ENCODE measurements at places on chromosomes 2 and 18.

DNA sequence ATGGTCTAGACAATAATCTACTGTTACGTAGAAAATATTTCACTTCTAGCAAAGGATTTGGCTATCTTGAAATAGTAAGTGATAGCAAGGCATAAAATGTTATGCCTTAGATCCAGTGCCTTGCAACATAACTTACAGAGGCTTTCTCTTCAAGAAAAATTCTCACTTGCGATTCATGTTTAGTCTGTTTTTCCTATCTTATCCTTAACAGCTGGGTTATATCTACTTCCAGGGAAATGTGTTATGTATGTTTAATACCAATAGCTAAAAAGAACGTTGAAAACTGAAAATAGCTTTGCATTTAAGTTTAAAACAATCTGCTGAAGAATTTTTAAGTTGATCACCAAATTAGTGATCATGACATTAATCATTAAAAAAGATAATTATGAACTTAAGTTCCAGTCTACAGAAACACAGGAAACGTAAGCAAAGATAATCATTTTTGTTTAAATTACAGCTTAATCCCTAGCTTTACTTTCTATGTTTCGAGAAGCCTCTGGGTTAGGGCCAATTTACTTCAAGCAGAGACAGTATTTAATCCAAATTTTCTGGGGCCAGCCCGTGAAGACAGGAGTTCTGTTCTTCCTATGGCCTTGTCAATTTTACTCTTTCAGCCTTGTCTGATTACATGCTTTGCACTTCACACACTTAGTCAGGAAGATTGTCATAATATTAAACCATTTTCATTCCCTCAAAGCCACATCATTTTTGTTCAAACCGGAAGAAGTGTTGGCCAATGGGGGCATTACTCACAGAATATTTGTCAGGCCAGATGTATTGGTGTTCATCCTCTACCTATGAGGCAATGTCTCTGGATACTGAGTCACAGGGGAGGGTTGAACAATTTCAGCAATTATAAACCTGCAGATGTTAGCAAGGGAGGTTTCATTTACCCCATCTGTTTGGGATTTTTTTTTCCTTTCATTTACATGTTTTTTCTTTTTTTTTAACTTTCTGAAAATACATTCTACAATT is 1132.9 kb upstream of the ZEB2 start:
- no peak for DNase-seq

DNA sequence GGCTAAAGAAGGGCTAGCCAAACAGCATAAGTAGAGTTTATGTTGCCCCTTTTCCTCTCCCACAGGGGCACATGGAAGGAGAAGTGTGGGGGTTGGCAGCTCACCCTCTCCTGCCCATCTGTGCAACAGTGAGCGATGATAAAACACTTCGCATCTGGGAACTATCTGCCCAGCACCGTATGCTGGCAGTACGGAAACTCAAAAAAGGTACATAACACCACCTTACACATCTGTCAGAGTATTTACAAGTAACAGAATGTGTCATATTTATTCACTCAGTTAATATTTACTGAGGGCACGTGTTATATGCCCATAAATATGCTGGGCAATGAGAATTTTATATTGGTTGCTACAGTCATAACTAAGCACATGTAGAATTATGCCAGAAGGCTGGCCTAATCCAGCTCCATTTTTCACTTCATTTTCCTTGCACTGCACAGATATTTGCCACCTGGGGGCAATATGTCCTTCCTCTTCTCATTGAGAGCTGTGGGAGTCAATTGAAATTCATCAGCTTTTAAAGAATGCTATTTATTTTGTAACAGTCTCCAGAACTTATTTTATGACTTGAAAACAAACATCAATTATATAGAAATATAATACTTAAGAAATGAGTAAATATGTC is 150.6 kb downstream of the RTN4 start:
- DNase-seq = no peak

DNA sequence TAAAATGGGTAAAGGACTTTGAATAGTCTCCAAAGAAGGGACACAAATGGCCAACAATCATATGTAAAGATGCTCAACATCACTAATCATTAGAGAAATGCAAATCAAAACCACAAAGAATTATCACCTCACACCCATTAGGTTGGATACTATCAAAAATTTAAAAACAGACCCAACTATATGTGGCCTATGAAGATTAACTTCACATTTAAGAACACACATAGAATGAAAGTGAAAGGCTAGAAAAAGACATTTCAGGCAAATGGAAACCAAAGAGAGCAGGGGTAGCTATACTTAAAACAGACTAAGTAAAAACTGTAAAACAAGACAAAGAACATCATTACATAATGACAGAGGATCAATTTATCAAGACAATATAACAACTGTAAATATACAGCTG is 53.5 kb upstream of the ASPRV1 start:
- DNase-seq = no peak

DNA sequence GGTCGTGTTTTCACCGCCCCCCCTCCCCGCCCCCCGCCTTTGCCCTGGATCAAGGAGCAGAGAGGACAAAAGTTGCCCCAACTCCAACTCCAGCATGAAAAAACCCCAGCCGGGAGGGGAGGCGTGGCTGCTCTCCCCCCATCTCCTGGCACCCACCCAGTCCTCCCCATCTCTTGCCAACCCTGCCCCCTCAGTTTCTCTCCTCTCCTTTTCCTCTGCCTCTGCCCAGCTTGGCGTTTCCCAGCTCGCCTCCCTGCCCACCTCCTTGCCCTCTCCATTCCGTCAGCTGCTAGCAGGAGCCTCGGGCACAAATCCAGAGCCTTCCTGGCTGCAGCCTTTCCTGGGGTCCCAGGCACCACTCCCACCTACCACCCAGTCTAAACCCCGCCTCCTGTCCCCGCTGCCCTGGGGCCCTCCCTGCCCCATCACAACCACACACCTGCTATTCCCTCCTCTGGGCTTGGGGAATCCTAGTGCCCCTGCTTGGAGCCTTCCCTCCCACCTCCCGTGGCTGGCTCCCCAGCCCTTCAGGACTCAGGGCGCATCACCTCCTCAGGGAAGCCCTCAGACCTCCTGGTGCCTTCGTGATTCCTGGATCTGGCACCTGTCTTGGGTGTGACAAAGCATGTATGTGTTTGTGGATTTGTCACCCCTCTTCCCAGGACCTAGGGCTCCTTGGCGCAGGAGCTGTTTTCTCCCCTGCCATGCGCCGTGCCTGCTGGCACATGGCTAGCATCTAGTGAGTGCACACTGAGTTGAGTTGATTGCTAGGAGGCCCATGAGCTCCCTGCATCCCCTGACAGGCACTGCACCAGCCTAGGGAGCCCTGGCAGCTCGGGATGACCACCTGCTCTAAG is 209.1 kb downstream of the TFCP2L1 start:
- no peak for DNase-seq

DNA sequence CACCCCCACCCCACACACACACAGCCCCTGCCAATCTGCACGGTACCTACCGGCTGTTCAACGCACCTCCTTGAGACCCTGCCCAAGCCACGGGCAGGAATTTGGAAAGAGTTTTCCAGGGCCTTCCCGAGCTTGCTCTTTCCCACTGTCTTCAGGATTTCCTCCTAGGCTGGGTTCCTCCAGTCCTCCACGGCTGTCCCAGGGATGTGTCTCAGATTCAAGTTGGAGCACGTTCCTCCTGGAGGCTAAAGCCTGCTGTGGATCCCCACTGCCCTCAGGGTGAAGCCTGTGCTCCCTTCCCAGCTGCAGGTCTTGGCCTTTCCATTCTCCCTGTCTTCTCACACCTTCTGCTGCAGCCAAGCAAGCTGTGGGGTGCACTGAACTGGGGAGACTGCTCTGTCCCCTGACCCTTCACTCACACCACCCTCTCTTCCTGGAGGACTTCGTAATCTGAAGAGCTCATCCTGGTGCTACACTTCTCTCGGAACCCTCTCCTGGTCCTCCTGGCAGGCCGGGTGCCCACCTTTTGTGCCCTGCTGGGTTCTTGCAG is 54.9 kb upstream of the HS6ST1 start:
- peak; percentile 18 for DNase-seq

- DNase-seq = no peak
These were observed 315.3 kb downstream of the CYP26B1 start for GRCh38 chr2:71832388-71832787.

DNA sequence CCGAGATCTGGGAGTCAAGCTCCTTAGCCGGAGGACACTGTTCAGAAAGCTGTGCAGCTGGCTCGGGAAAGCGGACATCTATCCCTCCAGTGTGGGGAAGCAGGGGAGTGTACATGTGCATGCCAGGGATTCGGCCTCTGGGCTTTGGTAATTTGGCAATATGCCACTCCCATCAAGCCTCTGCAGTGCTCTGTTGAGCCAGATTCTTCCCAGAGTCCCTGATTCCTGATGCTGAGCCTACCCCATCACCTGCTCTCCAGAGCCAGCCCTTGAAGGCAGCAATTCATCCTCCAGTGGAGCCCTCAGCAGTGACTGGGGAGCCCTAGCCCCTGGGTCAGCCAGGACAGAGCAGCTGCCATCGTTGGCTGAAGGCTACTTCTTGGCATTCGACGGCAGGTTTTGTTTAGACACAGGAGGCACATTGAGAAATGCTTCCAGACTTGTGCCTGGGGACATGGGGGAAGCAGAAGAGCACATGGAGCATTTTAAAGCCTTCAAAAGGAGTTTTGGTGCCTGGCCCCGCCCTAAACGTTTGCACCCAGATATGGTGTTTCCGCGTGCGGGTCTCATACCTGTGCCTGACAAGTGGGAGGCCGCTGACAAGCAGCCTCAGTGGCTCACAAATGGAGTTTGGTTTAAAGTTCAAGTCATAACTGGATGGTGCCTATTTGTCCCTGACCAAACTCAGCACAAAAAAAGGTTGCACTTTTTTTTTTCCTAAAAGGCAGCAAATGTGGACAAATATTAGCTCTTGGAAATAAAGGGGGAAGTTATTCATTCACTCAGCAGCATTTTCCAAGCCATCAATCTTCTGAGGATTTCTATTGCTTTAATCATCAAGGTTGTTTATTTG is 272.8 kb downstream of the CYRIA start:
- DNase-seq = no peak

GRCh38 chr2:197170208-197170607 is 140.4 kb downstream of the ANKRD44 start:
- DNase-seq = no peak

DNA sequence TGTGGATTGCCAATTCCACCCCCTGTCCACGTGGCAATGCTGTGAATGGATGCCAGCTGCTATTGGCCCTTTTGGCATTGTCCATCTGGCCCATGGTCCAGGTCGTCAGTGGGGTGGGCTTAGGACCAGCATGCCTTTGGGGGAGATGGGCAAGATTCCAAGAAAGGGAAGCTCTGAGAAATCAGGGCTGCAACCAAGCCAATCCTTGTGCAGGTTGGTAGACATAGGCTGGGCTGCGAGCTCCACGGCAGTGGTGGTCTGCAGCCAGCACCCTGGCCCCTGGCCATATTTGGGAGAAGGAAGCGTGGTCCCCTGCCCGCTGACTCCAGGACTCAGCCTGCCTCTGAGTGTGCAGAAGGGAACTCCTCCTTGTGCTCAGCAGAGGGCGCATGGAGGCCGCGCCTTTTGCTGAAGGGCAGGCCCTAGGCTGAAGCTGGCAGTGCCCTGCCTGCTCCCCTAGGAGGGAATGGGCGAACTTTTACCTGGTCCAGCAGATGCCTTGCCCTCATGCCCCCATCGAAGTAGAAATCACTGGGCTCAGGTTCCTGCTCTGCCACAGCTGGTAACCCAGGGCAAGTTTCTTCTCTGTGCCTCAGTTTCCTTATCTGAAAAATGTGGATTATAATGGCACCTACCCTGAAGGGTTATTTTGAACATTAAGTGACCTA is 5.4 kb downstream of the SPR start:
- peak; percentile 78 for DNase-seq

GRCh38 chr2:231276987-231277386 is 78.6 kb downstream of the ARMC9 start:
- no peak for DNase-seq

DNA sequence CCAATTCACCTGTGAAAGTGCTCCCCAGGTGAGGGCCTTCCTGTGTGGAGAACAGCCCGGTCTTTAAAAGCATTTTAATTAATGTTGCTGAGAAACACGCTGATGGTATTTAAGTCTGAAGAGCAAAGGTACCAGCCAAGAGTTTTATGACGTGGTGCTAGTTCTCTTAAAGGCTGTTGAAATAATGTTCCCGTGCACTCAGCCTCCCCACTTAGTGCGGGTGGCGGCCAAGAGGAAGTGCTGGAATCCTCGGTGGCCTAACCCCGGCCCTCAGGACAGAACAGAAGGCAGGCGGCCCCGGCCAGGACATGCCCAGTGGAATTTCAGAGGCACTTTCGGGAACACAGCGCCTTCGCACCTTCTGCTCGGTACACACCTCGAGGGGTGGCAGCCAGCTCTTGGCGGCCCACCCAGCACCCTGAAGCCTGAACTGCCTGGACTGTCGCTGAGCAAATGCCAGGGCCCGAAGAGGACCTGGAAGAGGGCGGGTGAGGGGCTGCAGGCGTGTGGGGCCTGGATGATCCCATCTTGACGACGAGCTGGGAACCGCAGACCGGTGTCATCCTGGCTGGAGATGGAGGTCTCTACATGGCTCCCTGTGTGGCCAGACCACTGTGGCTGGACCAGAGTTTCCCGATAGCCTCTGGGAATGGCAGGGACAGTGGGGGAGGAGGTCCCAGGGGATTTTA is 142.9 kb downstream of the ASB1 start:
- DNase-seq = peak; percentile 68

GRCh38 chr2:229296016-229296415 is 24.9 kb upstream of the PID1 start:
- no peak for DNase-seq

- DNase-seq = no peak
These were observed 47.0 kb upstream of the PTH2R start for GRCh38 chr2:208359632-208359986.

- no peak for DNase-seq
These were observed 80.3 kb upstream of the TSPYL6 start for GRCh38 chr2:54336136-54336976.

DNA sequence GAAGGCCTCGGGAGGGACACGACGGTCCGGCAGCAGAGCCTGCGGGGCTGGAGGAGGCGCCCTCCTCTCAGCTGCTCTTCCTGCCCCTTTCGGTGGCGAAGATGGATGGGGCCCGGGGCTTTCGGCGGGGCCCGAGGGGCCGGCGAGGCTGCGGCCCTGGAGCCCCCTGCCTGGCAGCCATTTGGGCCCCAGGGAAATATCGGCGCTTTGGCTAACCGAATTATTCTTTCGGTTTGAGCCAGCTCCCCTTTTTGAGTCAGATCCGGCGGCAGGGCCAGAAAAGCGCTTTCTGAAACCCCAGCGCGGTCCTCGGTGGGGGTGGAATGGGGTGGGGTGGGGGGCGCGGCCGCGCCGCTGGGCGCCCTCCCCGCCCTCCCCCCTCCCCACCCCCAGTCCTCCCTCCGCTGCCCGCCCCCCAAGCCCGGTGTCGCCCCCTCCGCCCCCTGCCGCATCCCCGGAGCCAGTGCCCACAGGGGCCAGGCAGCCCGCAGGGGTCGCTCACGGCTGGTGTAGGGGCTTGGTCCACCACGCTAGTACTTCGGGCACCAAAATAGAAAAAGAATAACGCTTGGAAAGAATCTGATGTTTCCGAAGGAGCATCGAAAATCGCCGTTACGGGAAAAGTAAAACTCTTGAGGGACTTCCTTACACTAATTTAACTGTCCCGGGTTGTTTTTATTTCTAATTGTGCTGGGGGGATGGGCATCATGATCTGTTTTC is 9.1 kb upstream of the ARID5A start:
- no peak for DNase-seq

GRCh38 chr18:74278058-74278457 is 13.7 kb downstream of the CYB5A start:
- no peak for DNase-seq

- DNase-seq = no peak
These were observed 218.4 kb downstream of the ANAPC1 start for GRCh38 chr2:111665551-111666116.
